ENCODE measurements at places on chromosomes 3 and 15.
A peak's percentile ranks its signal among the peaks of the same experiment; 100 is the strongest.

GRCh38 chr15:50113187-50113505 lies 5.9 kb downstream of the ATP8B4 start:
- DNase-seq, result no peak

- no peak for DNase-seq
Measured at GRCh38 chr3:2860626-2861025, 249.5 kb downstream of the IL5RA start.

- DNase-seq, result no peak
Measured at GRCh38 chr15:58551764-58552504, 120.1 kb downstream of the LIPC start.

DNA sequence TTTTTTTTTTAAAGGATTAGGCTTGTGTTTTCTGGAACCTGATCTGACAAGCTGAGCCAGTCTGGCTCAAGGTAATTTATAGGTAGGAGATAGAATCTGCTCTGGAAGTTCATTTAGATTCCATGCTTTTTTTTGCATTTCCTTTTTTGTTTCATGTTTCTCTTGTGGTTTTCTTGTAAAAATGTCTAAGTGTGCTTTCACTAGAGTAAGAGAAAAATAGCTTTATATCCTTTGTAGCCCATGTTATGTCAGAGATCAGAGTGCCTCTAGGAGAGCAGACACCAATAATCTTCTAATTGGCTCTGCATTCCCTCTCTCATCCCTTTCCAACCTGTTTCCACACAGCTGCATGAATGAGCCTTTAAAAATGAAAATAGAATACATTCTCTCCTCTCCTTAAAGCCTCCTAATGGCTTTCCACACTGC lies 389.8 kb upstream of the KCNMB2 start:
- DNase-seq, result no peak

- DNase-seq, result no peak
Measured at GRCh38 chr3:190306513-190307163, 15.6 kb downstream of the CLDN1 start.

DNA sequence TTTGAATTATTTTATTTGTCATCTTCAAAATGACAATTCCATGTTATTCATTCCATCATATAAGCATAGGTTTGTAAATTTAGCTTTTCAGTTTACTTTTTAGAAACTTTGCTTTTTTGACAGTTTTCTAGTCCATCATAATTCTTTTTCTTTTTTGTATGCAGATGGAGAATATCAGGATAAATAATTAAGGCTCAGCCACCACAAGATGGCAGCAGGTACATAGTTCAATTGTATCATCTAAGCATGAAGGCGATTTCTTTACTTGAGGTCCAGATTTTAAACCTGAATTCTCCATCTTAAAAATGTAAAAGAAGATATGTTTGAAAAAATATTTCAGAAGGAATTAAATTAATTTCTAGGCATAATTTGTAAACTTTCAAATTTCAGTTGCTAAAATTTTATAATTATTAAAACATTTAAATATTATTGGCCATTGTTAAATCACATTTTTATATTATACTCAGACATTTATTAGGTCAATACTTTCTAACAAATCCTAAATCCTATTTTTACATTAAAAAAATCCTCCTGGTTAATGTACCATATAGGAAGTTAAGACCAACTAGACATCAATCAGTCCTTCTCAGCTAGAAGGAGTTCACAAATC lies 15.1 kb downstream of the PLSCR5 start:
- no peak for DNase-seq

DNA sequence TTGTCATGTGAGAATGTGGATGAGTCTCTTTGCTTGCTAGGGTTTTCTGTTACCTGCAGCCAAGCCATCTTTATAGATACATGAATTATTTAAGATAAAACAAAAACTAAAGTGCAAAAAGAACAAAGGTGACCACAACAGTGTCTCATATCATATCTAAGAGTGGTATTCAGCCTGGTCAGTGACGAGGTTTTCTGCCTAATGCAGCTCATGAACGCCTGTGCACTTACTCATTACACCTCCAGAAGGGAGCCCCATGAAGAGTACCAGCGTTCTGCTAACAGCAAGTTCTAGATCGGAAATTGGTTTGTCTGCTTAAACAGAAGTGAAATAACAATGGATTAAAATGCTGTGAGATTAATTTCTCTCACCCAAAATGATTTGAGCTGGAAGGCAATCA lies 19.2 kb downstream of the PXYLP1 start:
- no peak for DNase-seq

- DNase-seq, result peak; percentile 35
Measured at GRCh38 chr3:128226795-128227395, 73.6 kb downstream of the EEFSEC start.

DNA sequence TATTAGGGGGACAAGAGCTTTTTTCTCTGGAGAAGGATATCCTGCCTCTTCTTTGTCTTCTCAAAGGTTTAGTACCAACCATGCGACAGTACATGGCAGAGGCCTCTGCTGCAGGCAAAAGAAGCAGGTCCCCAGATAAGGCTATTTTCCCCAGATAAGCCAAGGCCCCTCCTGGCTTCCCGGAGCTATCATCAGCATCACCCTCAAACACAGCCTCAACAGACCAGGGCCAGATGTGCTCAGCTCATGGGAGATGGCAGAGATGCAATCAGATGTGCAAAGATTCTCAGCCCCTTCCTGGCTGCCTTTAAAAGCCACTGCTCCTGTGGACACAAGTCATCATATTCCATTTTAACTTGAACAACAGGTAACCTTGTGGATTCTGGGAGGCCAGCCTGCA lies 49.0 kb downstream of the NTRK3 start:
- DNase-seq, result no peak

GRCh38 chr3:117434661-117435412 lies 725.3 kb downstream of the TUSC7 start:
- no peak for DNase-seq

DNA sequence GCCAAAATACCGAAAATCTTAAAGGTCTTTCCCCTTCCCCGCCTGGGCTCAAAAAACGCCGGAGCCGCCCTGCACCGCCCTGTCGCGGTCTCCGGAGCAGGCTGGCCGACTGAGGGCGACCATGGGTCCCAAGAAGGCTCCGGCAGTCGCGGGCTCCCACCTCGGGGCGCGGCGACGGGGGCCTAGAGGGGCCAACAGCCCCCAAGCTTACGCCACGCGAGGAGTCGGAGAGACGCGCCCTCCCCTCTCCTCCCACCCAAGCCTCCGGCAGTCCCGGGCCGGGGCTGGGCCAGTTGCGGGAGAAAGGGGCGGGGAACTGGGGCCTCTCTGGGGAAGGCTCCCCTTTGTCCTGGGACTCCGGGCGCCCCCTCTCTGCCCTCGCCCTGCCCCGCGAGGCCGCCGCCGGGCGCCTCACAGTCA lies 69.2 kb downstream of the GOLGA8B start:
- DNase-seq, result peak; percentile 32

DNA sequence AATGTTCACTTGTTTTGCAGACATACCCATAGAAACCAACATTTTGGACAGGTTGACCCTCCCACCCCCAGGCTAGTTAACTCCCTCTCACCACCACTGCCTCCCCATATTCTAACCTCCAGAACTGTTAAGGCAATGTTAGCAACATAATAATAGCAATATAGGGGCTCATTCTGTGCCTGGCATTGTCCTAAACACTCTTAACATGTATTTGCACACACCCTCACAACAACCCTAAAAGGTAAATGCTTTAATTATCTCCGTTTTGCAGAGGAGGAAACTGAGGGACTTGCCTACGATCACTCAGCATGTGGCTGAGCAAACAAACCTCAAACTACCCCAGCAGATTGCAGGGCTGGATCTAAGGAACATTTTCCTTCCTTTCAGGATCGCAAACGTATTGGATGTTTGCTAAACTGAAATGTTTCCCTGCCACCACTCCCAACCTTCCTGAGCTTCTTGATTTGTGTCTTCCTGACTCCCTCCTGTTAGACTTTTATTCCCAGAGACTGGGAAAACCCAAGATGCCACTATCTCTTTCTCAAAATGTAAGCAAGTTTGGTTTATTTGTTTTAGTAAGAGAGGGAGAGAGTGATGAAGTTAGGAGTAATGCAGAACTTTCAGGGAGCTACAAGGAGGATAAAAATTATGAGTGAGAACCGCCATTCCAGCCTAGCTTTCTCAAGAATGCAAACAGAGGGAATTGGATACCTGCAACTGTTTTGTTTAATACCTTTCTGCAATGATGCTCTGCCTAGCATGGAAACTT lies 1.3 kb downstream of the SCG5 start:
- no peak for DNase-seq

- DNase-seq, result no peak
Measured at GRCh38 chr3:9395570-9396300, 1.7 kb upstream of the SETD5 start.

GRCh38 chr3:57910990-57911389 lies 97.2 kb upstream of the FLNB start:
- no peak for DNase-seq

DNA sequence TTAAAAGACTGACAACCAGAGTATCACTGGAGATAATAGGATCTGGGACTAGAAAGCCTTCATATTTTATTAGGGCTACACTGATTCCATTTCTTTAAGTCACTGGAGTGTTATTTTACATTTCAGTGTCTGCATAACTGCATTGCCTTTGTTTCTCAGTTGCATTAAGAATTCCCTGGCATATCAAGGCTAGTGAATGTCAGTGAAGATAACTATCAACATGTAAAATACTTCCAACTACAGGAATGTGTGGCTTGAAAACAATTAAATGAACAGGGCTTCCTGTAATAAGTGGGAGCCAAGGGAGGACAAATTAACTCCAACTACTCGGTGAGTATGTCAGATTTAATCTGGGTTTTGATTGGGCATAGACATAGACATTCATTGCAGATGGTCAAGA lies 628.5 kb downstream of the ROBO2 start:
- DNase-seq, result no peak

DNA sequence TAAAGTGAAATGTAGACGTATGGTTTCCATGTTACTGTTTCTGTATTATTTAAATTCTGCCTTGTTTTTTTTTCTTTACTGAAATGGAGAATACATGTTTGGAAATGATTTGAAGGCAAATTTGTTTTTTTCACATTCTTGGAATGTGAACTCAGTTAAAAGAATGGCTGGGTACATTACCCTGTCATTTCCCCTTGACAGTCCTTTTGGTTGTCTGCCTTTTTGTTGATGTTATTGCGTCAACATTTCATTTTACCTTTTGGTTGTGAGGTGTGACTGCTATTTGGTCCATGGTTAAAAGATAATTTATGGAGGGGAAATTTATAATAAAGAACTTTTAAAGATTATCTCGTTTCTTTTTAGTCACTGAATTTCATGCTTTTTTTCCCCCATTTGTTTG lies 3.2 kb upstream of the GPR171 start:
- DNase-seq, result no peak

DNA sequence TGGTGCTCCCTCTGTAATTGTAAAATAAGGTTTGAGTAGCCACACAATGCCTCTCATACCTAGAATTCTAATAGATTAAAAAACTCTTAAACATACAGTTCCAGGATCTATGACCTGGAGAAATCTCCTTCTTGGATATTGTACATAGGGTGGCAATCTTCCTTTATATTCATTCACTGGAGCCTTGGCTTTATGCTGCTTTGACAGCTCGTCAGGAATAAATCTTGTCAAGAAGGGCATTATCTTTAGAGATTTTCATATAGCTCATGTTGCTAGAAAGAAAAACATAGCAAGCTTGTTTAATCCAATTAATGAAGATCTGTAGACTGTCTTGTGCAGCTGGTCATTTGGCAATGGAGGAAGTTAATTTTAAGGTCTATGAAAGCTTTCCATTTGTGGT lies 131.1 kb downstream of the PYDC2 start:
- DNase-seq, result no peak

DNA sequence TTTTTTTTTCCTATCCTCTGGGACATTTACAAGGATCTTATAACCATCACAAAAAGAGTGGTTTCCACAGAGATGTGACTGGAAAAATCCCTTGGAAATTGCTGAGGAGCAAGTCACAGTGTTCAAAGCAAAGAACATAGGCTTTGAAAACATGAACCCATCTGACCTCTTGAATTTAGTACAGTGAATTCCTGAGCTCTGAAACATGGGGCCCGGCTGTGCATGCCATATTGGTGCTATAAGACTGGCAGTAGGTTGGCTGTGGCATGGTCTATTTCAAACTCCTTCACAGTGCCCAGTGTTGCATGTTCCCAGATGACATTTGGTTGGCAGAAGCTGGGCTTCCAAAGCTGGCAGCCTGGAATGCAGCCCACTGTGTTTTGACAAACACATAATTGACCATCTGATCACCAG lies 202.2 kb downstream of the TIGIT start:
- DNase-seq, result peak; percentile 9

DNA sequence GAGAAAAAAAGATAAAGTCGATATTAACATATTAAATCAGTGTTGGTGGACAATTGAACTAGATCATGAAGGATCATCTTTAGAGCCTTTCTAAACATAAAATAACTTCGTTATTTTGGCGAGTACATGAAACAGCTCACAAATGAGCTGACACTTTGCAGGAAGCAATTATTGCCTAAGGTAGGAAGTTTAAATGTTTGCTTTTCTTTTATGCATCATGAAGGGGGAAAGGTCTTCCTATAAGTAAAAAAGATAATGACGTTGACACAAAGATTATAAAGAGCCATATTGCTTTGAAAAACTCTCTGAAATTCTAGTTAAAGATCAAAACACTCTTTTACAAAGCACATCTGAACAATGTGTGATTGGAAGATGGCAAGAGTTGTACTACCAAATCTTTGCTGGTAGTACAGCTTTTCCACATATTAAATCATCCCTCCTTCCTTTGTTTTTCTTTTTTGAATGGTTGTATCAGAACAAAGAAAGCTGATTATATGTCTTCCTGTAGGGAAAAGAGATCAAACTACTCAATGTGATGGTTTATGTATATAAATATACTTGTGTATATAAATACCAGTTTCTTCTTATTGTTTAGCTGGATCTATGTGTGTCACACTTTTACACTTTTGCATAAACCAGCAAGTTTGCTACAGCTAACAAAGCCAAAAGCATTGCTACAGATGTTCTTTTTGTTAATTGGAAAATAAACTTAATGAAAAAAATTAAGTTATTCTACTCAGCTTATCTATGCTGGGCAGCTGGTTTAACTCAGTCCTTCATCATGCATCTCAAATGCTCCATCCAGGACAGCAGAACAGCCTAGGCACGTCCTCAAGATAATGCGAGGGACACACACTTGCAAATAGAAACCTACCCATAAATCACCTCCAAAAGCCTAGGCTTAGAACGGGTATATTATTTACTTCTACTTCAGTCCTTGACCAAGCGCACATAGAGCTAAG lies 850.8 kb upstream of the ROBO1 start:
- DNase-seq, result no peak

DNA sequence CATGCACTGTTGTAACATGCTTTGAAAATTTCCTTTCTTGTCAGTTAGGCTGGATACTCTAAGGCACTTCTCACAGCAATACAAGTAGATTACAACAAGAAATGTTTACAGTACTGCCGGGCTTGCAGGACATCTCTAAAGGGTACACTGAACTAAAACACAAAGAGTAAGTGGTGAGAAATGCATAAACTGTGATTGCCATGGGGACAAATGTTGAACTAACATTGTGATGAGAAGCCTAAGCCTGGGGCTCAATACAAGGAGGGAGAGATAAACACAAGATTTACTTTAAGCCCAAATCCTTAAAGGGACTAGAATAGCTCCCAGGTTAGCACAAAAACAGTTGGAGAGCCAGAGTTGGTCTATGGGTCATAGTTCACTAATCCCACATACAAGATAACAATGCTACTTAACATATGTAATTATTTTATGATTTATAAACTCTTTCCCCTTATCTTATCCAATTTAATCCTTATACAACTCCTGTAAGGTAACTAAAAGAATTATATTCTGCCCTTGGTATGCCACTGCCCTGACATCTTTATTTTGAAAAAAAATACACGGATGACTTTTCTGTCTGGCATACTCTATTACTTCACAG lies 126.9 kb downstream of the THRB start:
- no peak for DNase-seq

- DNase-seq, result no peak
Measured at GRCh38 chr3:62433396-62433795, 60.0 kb upstream of the FEZF2 start.

- DNase-seq, result no peak
Measured at GRCh38 chr3:58351920-58352319, 19.2 kb downstream of the PXK start.

All from H54 (cell line).